ENCODE measurements at places on chromosomes 7 and 10. TPM values are rescaled to one million over a fixed set of nuclear protein-coding genes. Genes with fewer than 3 reads are reported as not detected.

GRCh38 chr10:100510533-100511308 is 8.9 kb downstream of the SEC31B start:
- peaks cover 8% of the 10 kb centered on the region for H3K36me3 ChIP-seq
- peaks cover 15% of the 10 kb centered on the region for H3K4me1 ChIP-seq
- H3K4me3 ChIP-seq = no peak overlapping the region
- no peak overlapping the region for H3K27ac ChIP-seq
- DNase-seq = no peak

Gene MAGI2
- 5.5 TPM for total RNA-seq

Gene GCK
- total RNA-seq = 0.38 TPM

Gene RHBDD2
- total RNA-seq = 33.0 TPM

Gene ANKRD30A
- not detected for total RNA-seq
